Cardiac fibroblast (primary cell): ENCODE measurements at places on chromosomes 6 and 20.

GRCh38 chr6:111478749-111479148 is 4.3 kb downstream of the REV3L start:
- DNase-seq = peak; percentile 79

- DNase-seq = no peak
Measured at GRCh38 chr6:112513175-112513574, 166.0 kb downstream of the RFPL4B start.

DNA sequence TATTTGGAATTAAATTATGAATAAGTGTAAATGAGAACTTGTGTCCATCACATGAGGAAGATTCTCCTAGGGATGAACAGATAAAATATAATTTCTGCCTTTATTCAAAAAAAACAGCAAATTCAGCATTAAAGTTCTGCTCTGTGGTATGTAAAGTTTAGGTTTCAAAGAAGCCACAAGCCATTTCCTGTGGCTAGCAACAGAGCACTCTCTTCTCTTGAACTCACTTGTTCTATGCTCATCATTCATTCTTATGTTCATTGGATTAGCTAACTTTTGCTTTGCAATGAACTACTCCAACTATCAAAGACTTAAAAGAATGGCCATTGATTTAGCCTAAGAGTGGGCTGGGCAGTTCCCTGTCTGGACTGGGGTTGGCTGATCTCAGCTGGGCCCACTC is 20.8 kb upstream of the SNRPB2 start:
- no peak for DNase-seq

- DNase-seq = no peak
Measured at GRCh38 chr6:106141441-106142237, 55.5 kb downstream of the PRDM1 start.

DNA sequence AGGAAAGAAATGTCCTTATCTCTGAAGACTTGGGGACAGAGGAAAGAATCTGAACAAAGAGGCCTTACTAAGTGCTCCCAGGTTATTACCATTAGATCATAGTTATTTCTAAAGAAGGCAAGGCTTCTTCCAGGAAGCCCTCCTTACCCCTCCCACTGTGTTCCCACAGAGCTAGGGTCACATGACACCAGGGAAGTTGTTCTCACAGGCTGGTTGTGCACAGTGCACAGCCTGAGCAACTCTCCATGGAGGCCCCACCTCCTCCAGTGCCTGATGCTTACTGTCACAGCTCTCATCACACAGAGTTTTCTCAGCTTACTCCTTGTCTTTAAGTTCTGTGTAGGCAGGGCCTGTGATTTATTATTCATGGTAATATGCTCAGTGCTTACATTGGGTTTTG is 68.9 kb upstream of the SCGN start:
- DNase-seq = no peak

- no peak for DNase-seq
Measured at GRCh38 chr6:1402369-1402768, 13.0 kb downstream of the FOXF2 start.
